Osteoblast (primary cell): ENCODE measurements at places on chromosomes 5 and 9. TPM values are rescaled to one million over a fixed set of nuclear protein-coding genes. Genes with fewer than 3 reads are reported as not detected.

The PCDHGA9 gene
- total RNA-seq, result 6.2 and 6.5 TPM in 2 replicates

DNA sequence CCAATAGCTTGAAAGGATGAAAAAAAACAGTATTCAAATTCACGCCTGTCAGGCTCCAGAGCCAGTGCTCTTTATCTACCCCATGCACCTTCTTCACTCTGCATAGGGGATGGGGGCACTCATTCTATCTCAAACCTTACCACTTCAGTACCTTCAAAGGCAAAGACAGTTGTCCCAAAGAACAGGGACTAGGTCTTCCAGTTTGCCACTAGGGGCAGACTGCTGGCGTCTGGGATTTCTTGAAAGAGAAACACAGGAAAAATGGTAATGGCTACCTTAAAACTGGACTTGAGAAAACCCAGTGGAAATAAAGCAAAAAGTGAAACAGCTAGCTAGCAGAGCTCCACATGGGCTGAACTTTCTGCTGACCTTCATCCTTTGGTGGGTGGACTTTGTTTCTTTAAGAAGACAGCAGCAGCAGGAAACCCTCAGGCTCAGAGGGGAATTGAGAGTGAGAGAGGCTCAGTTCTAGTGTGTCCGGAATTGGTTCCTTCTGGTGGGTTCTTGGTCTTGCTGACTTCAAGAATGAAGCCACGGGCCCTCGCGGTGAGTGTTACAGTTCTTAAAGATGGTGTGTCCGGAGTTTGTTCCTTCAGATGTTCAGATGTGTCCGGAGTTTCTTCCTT, 41.0 kb upstream of the SLC36A1 start:
- DNase-seq, result peak; percentile 58
- H3K4me1 ChIP-seq, result no peaks in the 10 kb centered on the region
- no peak overlapping the region for H3K4me3 ChIP-seq

- no peak for DNase-seq
- H3K4me1 ChIP-seq, result no peaks in the 10 kb centered on the region
- peaks cover 4% of the 10 kb centered on the region for H3K27me3 ChIP-seq
- H3K27ac ChIP-seq, result no peak overlapping the region
- H3K36me3 ChIP-seq, result no peaks in the 10 kb centered on the region
These were observed 8.5 kb upstream of the MEIKIN start for GRCh38 chr5:131953969-131954368.

GRCh38 chr5:131541071-131541470, 94.0 kb downstream of the RAPGEF6 start:
- no peaks in the 10 kb centered on the region for H3K27me3 ChIP-seq
- no peaks in the 10 kb centered on the region for H3K36me3 ChIP-seq
- no peak for DNase-seq
- H3K4me1 ChIP-seq, result peaks cover 36% of the 10 kb centered on the region
- peak overlapping the region; percentile 60 for H3K27ac ChIP-seq

The ADAMTSL2 gene
- under 0.01 and 0.29 TPM in 2 replicates for total RNA-seq

The SPATA31C1 gene
- total RNA-seq, result not detected in 2 replicates

DNA sequence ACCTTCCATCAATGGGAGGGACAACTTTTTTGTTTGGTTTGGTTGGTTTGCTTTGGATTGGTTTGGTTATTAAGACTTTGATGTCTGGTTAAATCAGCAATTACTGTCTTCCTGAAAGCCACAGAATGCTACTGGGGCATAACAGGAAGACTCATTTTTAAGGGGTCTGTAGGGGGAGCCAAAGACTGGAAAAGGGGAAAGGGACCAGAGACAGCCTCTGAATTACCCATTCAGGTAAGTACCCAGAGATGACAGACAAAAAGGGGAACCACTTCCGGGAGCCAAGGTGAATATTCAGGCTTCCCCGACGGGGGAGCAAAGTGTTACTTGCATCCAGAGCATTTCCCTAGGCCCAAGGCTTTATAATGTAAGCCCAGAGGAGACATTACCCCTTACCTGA, 4.6 kb upstream of the FEM1C start:
- no peak overlapping the region for H3K4me3 ChIP-seq
- H3K36me3 ChIP-seq, result no peaks in the 10 kb centered on the region
- no peaks in the 10 kb centered on the region for H3K27me3 ChIP-seq
- no peak overlapping the region for H3K27ac ChIP-seq
- peaks cover 4% of the 10 kb centered on the region for H3K4me1 ChIP-seq
- no peak for DNase-seq

DNA sequence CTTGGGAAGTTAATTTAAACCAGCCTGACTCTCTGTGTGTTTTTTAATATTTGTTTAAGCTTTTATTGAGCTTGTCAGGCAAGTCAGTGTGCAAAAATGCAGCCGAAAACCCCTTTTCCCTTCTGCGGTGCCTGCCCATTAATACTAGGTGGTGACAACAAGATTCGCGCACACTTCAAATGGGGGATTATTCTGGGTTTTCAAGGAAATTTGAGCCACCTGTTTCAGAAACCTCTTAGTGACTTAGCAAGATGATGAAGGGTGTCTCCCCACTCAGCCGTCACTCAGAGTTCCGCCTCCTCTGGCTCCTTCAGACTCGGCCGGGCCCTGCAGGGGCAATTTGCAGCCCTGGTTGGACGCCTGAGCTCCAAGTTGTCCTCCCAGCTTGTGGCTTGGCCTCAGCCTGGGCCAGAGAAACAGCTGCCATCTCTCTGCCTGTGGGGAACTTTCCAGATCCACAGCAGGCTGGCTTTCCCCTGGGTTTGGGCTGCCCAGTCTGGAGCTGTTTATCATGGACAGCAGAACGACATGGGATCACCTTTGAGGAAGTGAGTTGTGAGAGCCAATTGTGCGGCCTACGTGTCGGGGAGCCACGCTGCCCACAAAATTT, 75.9 kb downstream of the SPRY4 start:
- peak overlapping the region; percentile 15 for H3K4me3 ChIP-seq
- no peaks in the 10 kb centered on the region for H3K36me3 ChIP-seq
- no peak for DNase-seq
- no peak overlapping the region for H3K27ac ChIP-seq
- peaks cover 22% of the 10 kb centered on the region for H3K4me1 ChIP-seq
- no peaks in the 10 kb centered on the region for H3K27me3 ChIP-seq

The LCN10 gene
- not detected in 2 replicates for total RNA-seq

GRCh38 chr5:140043508-140043872, 391 bp upstream of the NRG2 start:
- peaks cover 16% of the 10 kb centered on the region for H3K4me1 ChIP-seq
- H3K4me3 ChIP-seq, result peak overlapping the region; percentile 75
- no peaks in the 10 kb centered on the region for H3K36me3 ChIP-seq
- peaks cover 24% of the 10 kb centered on the region for H3K27me3 ChIP-seq

The WDR41 gene
- 96.7 and 114 TPM in 2 replicates for total RNA-seq

GRCh38 chr5:10572451-10572850, 8.6 kb downstream of the ANKRD33B start:
- DNase-seq, result no peak
- H3K4me1 ChIP-seq, result peaks cover 5% of the 10 kb centered on the region
- H3K4me3 ChIP-seq, result no peak overlapping the region
- H3K36me3 ChIP-seq, result no peaks in the 10 kb centered on the region
- H3K27ac ChIP-seq, result no peak overlapping the region

DNA sequence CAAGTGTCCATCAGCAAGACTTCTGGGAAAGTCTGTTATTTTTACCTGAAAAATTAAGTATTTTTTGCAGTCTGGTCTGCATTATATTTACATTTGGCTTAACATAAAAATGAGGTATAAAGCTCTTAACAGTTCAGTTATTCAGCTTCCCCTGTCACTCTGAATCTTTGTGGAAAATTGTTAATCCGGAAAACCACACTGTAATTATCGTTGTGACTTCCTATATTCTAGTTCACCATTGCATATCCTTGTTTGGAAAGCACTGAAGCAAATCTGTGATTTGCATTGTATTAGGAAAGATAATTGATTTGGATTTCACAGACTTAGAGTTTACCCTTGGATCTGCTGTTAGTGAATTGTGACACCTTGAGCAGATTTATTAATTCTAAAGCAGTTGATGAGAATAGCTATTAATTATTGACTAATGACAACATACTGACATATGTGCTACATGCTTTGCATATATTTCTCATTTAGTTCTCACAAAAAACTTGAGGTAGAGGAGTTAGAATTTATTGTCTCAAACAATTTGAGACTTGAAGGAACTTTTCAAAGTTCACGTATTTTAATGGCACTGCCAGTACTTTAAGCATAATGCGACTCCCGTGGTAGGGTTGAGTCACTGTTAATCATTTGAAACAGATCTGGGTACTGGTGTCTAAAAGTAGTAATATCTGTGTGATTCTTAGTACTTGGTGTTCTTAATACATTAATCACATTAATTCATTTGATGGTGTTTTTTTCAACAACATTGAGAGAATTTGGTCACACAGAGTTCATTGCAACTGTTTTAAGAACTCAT, 71.8 kb upstream of the LRRC70 start:
- no peak overlapping the region for H3K27ac ChIP-seq
- H3K4me3 ChIP-seq, result no peak overlapping the region
- no peaks in the 10 kb centered on the region for H3K27me3 ChIP-seq
- no peak for DNase-seq
- H3K36me3 ChIP-seq, result no peaks in the 10 kb centered on the region
